Stomach (tissue), 19 donors: ENCODE measurements at places on chromosomes 12 and 14. TPM values are rescaled to one million over a fixed set of nuclear protein-coding genes. Genes with fewer than 3 reads are reported as not detected.

- H3K27ac ChIP-seq = no peak overlapping the region
- peaks cover 23% of the 10 kb centered on the region for H3K4me1 ChIP-seq
- no peak overlapping the region for H3K4me3 ChIP-seq
- no peaks in the 10 kb centered on the region for H3K27me3 ChIP-seq
- H3K36me3 ChIP-seq = peaks cover 95% of the 10 kb centered on the region
Observed at GRCh38 chr12:105212438-105212837, 23.5 kb downstream of the APPL2 start.

Gene FGF6
- total RNA-seq = not detected

DNA sequence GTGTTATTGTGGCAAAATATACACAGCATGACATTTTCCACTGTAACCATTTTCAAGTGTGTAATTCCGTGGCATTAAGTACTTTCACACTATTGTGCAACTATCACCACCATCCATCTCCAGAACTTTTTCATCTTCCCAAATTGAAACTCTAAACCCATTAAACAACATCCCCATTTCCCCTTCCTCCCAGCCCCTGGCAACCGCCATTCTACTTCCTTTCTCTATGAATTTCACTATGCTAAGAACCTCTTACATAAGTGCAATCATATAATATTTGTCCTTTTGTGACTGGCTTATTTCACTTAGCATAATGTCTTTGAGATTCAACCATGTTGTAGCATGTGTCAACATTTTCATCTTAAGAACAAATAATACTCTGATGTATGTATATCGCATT lies 67.8 kb upstream of the PYGL start:
- no peak overlapping the region for H3K27ac ChIP-seq
- H3K4me1 ChIP-seq = no peaks in the 10 kb centered on the region
- no peak overlapping the region for H3K4me3 ChIP-seq

Gene WSCD2
- total RNA-seq = 0.43 TPM

DNA sequence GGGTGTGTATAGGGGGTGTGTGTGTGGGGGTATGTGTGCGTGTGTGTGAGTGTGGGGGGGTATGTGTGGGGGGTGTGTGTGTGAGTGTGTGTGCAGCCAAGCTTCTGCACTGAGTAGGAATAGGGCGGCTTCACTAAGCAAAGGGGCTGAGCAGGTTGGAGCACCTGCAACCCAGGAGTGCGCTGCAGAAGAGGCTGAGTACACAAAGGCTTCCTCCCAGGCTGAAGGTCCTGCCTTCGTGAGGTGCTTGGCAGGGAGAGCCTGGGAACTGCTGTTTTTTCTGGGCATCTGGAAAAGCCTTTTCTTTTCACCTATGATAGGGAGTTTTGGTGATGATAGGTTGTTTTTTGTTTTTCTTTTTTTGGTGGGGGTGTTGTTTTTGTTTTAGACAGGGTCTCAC lies 6.0 kb upstream of the NUDT14 start:
- no peaks in the 10 kb centered on the region for H3K36me3 ChIP-seq
- H3K27me3 ChIP-seq = no peaks in the 10 kb centered on the region
- no peak overlapping the region for H3K4me3 ChIP-seq
- no peaks in the 10 kb centered on the region for H3K4me1 ChIP-seq

Gene HSPA2
- under 0.01 TPM for total RNA-seq

GRCh38 chr12:66036317-66036716 lies 94.2 kb downstream of the LLPH start:
- H3K4me3 ChIP-seq = no peak overlapping the region
- no peaks in the 10 kb centered on the region for H3K36me3 ChIP-seq
- no peaks in the 10 kb centered on the region for H3K27me3 ChIP-seq
- H3K4me1 ChIP-seq = no peaks in the 10 kb centered on the region
- H3K27ac ChIP-seq = no peak overlapping the region

Gene PNP
- 13.4 TPM for total RNA-seq

DNA sequence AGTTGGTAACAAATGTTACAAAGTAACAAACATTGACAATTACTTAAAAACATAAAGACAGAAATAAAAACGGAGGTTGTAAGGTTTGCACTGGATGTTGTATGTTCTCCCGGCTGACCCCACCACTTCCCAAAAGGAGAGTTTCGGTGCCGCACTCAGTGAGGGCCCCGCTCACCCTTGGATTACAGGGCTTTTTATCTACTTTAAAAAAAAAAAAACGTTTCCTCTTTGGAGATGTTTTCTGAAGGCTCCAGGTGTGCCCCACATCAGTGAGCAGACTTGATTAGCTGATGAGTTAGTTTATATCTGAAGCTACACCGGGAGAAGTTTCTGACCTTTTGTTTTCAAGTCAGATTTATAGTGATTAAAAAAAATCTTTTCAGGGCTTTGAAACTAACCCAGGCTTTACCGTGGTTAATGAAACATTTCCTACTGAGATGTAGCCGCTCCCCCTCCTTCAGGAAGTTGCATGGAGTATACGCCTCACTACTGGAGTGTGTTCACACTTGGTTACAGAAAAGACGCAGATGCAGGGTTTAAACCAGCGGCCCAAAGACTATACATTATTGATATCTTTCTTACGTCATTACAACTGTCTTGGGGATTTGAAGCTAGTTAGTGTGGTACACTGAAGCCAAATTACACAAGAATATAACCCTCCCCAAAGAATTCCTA lies 38.0 kb upstream of the BCL7A start:
- H3K36me3 ChIP-seq = no peaks in the 10 kb centered on the region
- DNase-seq = no peak
- no peaks in the 10 kb centered on the region for H3K27me3 ChIP-seq
- no peak overlapping the region for H3K27ac ChIP-seq
- H3K4me3 ChIP-seq = no peak overlapping the region
- H3K4me1 ChIP-seq = no peaks in the 10 kb centered on the region
